ENCODE measurements at places on chromosomes 6 and 20. TPM values are rescaled to one million over a fixed set of nuclear protein-coding genes. Genes with fewer than 3 reads are reported as not detected.

The KIF25 gene
- total RNA-seq = not detected

The B3GALT4 gene
- 0.83 TPM for total RNA-seq

The C6orf15 gene
- 9.3 TPM for total RNA-seq

DNA sequence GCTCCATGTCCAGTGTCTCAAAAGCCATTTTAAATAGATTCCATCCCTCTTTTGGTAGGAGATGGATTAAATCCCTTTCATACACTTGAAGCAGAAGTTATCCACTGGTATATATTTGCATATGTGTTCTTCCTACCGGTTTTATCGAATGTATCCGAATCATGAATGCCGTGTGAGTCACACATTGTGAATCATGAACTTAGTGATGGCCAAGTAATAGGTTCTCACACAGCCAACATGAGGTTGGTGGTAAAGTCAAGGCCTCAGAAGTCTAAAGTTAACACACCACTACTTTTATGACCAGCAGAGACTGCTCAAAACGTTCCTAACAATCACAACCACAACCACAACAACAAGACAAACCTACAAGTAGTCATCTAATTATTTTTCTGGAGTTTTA is 345.5 kb downstream of the THBS2 start:
- DNase-seq = peak; percentile 67

DNA sequence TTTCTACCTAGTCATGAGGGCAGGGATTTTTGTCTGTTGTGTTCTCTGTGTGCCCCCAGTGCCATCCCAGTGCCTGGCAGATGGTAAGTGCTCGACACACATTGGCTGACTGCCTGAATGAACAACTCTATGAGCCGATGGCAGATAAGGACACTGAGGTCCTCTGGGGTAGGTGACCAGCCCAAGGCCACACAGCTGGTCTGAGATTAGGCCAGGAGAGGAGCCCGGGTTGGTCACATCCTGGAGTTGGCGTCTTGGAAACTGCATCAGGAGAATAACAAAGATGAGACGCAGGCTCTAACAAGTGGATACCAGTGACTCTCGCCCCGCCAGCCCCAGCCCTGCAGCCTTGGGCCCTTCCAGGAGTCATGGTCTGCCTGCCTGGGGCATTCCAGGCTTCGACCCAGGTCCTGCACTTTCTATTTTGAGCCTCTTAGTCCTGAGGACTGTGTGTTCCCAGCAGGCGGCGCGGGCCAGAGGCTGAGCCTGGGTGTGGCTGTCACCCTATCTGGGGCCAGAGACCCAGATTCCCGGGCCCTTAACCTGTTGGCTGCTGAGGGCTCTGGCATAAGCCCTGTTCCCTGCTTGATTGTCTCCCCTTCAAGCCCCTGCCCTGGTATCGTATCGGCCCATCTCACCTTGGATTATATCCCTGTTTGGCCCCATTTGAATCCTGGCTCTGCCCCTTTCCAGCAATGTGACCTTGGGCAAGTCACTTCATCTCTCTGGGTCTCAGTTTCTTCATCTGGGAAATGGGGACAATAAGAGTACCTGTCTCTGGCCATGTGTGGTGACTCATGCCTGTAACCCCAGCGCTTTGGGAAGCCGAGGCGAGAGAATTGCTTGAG is 88.3 kb downstream of the CEBPB start:
- peak; percentile 29 for DNase-seq

DNA sequence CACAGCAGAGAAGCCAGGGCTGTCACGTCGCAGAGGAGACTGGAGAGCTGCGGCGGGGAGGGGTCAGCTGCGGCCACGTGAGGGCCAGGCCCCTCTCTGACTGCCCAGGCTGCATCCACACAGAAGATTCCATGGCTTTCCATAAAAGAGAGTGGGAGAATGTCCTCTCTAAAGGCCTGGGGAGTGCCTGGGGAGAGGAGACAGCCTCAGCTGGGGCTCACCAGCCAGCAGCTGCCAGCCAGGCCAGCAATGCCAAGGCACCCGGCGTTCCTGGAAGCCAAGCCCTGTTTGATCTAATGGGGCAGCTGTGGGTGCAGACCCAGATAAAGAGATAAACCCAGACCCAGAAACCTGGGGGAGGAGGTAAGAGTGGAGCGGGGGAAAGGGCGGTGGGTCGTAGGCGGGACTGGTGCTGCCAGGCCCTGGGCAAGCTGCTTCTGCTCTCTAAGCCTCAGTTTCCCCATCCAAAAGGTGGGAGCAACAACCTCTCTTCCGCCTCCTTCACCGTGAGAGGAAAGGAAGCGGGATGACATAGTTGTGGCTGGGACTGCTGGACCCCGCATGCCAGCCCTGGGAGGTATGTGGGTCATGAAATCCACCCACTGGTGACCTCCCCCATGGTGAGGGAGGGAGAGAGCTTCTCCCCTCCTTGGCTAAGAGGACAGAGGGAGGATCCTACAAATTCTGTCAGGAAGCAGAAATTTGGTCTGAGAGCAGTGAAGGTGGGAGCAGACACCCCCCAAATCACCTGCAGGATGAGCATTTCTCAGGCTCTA is 3.1 kb upstream of the OSBPL2 start:
- no peak for DNase-seq

DNA sequence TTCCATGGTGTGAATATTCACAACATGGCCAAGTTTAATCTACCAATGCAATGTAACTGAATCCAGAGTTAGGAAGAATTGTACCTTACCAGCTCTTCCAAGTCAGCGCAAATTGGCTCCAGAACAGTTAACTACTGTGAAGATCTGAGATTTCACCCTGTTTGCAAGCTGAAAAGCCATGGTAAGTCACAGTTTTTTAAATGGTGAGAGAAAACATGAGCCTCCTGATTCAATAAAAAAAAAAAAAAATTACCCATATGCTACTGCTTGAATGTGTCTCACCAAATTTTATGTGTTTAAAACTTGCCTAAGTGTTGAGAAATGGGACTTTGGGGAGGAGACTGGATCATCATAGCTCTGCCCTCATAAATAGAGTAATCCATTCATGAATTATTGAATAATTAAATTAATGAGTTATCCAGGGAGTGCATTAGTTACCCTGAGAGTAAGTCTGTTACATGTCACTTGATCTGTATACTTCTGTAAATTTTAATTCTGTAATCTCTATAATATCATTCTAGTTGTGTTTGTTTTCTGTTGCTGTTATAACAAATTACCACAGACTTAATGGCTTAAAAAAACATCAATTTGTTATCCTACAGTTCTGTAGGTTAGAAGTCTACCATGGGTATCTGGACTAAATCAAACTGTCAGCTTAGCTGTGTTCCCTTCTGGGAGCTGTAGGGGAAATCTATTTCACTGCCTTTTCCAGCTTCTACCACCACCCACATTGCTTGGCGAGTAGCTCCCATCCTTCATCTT is 1355.9 kb downstream of the GRIK2 start:
- no peak for DNase-seq

- no peak for DNase-seq
These were observed 60.4 kb upstream of the TFB1M start for GRCh38 chr6:155374681-155375080.

DNA sequence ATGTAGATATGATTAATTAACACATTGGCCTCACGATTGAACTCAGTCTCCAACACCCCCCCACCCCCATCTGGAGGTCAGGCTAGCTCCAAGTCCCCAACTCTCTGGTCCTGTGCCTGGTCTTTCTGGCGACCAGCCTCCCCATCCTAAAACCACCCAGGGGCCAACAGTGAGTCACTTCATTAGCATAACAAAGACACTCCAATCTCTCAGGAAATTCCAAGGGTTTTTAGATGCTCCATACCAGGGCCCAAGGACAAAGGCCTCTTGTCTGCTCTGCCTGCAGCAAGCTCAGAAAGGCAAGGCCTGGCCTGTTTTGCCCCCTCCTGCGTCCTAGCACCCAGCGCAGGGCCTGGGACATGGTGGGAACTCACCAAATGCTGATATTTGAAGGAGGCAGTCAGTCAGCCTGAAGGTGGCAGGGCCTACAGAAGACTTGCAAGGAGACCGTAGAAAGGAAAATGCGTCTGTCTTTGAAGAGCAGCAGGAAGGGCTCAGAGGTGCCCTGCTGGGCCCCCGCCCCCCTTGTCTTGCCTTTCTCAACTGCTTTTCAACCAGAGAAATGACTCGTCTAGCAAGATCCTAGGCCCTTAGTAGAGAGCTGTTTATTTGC is 184.7 kb downstream of the CDH4 start:
- peak; percentile 98 for DNase-seq

GRCh38 chr6:163335671-163336545 is 78.6 kb upstream of the QKI start:
- DNase-seq = no peak

DNA sequence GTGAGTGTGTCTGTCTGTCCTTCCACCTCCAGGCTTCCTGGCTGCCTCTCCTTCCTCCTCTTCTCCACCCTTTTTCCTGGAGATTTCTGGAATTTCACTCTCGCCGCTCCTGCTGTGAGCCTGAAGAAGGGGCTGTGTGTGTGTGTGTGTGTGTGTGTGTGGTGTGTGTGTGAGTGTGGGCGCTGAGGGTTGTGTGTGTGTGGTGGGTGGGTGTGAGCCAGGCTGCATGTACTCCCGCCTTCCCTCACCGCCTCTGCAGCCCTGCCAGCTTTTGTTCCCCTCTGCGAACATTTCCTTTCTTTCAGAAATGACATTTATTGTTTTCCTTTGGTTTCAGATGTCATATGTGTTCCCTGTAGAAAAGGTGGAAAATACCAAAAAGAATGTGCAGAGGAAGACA is 76.0 kb downstream of the SRC start:
- DNase-seq = no peak

- DNase-seq = peak; percentile 45
These were observed 18.8 kb downstream of the MAP3K4 start for GRCh38 chr6:161010418-161010817.

Data from mammary epithelial cell (primary cell).